Left lung (tissue), 14 donors: ENCODE measurements at places on chromosomes 5 and 9. TPM values are rescaled to one million over a fixed set of nuclear protein-coding genes. Genes with fewer than 3 reads are reported as not detected.

DNA sequence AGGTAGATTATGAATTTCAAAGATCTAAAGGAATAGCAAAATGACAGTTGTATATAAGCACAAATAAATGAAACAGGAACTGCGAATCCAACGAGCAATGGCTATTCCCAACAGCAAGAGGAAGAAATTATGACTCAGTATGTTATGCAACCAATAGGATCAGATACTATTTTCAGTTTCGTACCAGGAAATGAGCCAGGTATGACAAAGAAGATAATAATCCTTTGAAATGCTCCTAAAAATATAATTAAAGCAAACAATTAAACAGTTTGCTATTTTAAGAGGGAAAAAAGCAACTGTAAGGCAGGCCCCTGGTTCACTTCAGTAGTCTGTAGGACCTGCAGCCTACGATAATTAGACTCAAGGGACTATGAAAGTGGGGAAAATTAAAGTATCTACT lies 58.9 kb downstream of the AUH start:
- DNase-seq: no peak

DNA sequence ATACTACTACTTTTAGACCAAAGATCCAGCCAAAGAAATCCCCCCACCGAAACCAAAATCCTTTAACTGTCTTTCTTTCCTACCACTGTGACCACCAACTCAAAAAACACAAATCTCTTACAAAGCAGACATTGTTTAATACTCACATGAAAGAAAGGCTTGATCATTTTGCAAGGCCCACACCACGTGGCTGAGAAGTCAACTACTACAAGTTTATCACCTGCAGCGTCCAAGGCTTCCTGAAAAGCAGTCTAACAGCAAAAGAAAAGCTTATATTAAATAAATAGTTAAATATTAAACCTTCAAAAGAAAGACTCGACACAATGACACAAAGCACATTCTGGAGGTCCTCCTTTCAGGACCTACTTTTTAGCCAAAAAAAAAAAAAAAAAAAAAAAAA lies 5.1 kb downstream of the TXN start:
- DNase-seq: no peak

The DDX4 gene
- not detected for total RNA-seq

DNA sequence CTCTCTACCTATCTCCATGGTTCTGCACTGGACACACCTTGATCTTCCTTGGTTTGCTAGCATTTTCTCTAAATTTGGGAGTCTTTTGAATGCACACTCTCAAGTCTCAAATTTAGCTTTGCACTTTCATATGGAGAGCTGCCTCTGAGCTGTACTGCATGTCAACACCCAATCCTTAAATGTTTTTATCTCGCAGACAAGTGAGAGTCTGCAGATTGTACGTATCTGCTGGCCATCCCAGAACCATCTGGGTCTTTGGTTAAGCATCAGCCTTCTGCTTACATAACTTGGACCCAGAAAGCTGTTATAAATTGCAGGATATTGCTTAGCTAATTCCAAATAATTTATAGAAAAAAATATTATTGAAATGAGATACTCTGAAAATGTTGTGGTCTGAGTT lies 111.4 kb upstream of the GRAMD2B start:
- peak; percentile 36 for DNase-seq

DNA sequence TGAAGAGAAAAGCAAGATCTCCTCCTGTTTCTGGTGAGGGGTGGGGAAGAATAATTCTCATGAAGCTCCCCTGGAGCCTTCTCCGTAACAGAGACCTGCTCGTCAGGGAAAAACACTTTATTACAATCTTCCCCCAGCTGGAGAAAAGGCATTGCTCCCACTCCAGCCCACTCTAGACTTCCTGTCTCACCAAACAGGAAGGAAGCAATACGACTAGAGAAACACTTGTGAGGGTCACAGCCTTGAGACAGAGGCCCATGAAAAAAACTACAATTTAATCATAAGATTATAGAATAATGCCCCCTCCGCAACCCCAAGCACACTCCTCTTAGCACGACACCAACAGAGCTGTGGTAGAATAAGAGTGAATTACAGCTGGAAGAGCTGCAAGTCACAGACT lies 197.2 kb upstream of the S1PR3 start:
- DNase-seq: no peak

DNA sequence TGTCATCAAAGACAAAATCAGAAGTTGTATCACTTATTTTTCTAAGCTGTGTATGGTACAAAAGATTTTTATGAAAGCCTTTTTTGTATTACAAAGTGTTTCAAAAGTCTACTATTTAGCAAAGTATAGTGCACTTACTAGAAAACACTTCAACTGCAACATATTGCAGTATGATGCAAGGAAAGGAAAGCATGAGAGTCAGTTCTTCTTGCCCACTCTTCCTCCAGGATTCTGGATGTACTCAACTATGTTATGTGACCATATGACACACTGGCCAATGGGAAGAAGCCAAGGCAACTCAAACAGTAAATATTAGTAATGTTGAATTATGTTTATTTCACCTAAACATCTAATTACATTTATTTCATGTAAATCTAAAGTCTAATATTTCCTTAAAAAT lies 49.5 kb upstream of the TYRP1 start:
- DNase-seq: no peak

The OTP gene
- total RNA-seq: not detected

DNA sequence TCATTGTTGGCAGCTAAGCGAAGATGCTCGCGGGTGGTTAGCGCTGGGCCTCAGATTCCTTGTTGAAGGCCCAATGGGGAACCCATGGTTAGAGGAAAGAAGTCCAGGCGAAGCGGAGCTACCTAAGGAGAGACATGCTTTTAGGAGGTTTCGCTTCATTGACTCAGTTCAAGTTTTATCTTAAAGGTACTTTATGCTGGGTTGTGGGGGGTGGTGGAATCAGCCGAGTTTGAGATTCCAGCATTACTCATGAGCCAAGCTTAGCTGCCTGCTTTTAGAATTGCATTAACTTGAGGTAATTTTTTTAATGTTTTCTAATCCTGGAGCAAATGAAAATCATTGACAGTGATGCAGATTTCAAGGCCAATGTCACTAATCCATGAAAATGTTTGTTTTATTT lies 16.1 kb downstream of the MEGF10 start:
- DNase-seq: no peak

DNA sequence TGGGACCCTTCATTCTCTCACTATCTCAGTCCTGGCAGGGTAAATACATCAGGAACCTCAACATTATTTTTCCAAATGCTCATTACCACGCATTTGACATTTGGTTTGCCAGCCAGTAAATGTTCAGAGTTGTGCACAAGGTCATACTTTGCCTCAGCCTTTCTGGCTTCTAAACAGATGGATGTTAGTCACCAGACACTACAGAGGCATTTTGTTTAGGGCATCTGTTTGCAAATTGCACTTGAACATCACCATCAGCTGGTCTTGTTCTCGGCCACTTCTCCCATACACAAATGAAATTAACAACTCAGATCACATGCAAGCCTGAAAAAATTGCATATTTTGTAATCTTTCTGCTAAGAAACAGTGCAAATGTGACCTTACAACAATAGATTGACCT lies 75.0 kb upstream of the SLC1A1 start:
- DNase-seq: no peak

The MARCOL gene
- not detected for total RNA-seq

DNA sequence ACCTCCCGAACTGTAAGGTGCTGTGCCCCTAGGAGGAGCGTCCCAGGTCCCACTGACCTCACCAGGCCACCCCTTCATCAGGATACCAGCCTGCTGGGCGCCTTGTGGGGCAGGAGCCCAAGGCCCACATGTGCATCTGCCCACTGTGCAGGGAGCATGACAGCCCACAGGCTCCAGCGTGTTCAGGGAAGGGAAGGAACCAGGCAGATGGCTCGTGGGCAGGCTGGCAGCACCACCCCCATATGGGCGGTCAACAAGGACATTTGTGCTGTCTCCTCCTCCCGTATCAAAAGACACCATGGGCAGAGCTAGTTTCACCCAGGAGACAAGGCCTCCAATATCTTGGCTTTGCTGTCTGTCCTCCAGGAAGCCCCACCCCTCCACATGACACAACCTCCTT lies 85.5 kb upstream of the PPP1R26 start:
- DNase-seq: no peak

The SLC6A3 gene
- total RNA-seq: 4.3 TPM

GRCh38 chr9:12464910-12465512 lies 228.2 kb upstream of the TYRP1 start:
- DNase-seq: no peak

The ZSWIM6 gene
- total RNA-seq: 20.3 TPM

- no peak for DNase-seq
Observed at GRCh38 chr5:145925803-145926202, 10.6 kb upstream of the SH3RF2 start.

DNA sequence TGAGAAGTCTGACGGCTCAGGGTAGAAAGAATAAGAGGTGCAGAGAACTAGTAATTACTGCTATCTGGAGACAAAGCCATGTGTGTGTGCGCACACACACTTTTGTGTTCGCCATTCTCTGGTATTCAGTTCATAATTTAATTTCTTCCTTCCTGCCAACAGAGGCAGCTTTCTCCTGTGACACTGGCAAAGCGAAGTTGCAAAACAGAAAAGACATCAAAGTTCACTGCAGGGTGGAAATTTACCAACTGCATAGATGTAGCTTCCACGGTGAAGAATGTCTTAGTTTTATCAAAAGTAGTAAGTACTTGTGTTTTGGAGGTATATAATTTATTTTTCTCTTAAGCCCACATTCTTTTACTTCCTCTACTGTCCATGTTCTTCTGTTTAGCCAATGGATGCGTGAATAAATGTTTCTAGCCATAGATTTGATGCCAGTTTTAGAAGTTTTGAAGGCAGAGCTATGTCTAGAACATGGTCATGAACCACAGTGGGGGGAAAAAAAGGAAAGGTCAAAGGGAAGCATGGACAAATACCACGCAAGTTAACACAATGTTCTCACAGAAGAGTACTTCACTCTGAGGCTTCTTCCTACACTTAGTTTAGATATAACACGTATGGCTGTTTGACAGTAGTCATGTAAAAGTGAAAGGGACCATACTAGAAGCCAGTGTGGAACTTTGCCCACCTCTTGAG lies 536.5 kb upstream of the GRIA1 start:
- DNase-seq: no peak

The NREP gene
- 83.3 TPM for total RNA-seq

GRCh38 chr9:127162046-127162863 lies 39.8 kb upstream of the ANGPTL2 start:
- DNase-seq: no peak

DNA sequence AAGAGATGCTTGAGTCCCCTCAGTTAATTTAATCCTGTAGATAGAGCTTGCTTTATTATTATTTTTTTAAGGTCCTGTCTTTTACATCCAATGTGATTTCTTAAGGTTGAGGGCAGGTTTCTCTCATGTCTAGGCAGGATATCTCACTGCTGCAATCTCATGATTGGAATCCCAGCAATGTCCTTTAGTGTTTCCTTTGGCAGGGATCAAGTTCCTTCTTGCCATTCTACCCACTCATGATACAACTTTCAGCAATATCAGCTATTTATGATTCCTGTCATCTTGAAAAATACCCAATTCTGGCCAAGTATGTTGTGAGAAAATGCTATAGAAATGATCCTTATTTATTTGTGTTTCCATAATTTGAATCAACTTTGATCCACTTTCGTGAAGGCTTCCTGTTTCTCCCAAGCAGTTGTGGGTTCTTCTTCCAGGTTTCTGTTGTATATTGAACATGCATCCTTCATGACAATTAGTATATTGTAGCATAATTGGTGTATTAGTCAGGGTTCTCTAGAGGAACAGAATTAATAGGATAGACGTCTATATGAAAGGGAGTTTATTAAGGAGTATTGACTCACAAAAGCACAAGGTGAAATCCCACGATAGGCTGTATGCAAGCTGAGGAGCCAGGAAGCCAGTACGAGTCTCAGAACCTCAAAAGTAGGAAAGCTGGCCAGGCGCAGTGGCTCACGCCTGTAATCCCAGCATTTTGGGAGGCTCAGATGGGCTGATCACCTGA lies 18.4 kb upstream of the VPS13A start:
- DNase-seq: no peak

The PCDHB4 gene
- 4.3 TPM for total RNA-seq
